Smooth muscle cell of the coronary artery (primary cell): ENCODE measurements at places on chromosomes 4 and X. TPM values are rescaled to one million over a fixed set of nuclear protein-coding genes. Genes with fewer than 3 reads are reported as not detected.

Gene OTC
- not detected in 2 replicates for total RNA-seq

Gene ZNF41
- 3.6 and 4.6 TPM in 2 replicates for total RNA-seq

Gene CT45A5
- total RNA-seq: not detected in 2 replicates

Gene ARHGAP36
- not detected in 2 replicates for total RNA-seq

Gene CENPE
- total RNA-seq: 1.4 and 3.9 TPM in 2 replicates

Gene IL21
- total RNA-seq: not detected in 2 replicates

Gene SYP
- 0.08 and 0.12 TPM in 2 replicates for total RNA-seq
